OCI-LY7 (cell line): ENCODE measurements at places on chromosomes 6 and 20.

DNA sequence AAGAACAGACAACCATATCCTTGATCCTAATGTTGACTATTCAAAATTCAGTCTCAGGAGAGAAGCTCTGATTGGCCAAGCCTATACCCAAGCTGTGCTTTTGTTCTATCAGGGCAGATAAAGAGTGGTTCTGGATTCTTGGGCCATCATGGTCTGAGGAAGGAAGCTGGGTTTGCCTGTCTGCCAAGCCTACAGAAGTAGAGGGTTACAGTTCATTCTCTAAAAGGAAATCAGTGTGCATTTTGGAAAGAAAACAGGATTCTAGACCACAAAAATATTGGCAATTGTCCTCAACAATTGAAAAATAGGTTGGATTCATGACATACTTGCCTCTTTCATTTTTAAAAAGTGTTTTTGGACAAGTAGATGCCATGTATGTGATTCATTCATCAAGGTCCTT, 145.4 kb upstream of the BMP2 start:
- no peak for DNase-seq

DNA sequence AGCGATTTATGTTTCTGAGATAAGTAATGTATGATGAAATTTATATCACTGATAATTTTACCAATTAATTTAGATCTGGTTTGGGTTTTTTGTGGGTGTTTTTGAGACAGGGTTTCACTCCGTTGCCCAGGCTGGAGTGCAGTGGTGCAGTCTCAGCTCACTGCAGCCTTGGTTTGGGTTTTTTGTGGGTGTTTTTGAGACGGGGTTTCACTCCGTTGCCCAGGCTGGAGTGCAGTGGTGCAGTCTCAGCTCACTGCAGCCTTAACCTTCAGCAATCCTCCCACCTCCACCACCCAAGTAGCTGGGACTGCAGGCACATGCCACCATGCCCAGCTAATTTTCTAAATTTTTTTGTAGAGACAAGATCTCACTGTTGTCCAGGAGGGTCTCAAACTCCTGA, 13.0 kb downstream of the MRS2 start:
- DNase-seq, result no peak

DNA sequence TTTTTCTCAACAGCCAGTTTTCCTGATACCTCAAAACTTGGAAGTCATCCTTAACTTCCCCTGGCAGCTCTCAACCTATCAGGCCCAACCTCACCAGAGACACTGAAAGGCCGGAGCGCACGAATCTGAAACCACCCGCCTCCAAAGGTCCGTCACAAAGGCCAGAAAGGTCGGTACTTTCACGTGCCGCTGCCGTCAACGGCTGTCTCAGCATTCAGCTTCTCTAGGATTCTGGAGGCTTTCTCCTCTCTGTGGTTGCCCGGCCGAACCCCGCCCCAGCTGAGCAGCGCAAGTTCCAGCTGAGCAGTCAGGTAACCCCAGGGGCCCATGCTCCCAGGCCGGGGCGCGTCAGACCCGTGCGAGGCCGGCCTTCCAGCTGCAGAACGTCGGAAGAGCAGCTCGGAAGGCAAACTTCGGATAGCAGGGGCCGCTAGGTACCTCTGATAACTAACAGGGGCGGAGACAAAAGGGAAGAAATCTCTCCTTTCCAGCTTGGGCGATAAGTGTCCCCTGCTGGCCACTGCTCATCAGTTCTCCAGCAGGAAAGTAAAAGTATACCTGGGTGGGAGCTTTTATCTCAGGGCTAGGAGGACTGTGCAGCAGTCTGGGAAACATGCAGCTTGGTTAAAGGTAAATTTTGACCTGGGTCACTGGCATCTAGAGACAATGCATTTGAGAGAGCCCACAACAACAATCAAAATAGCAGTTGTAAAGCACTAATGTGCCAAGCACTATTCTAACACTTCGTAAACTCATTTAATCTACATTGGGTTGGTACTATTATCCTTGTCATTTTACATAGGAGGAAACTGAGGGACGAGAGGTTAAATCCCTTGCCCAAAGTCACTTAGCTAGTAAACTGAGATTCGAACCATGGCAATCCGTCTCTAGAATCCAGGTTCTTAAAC, 16.1 kb downstream of the ZSCAN12 start:
- no peak for DNase-seq

- DNase-seq, result no peak
These were observed at the start of gene MAS1L for GRCh38 chr6:29487660-29488059. MAS1L (minus strand) TSS chr6:29487956; CDS start chr6:29487902, 54 bp downstream.

DNA sequence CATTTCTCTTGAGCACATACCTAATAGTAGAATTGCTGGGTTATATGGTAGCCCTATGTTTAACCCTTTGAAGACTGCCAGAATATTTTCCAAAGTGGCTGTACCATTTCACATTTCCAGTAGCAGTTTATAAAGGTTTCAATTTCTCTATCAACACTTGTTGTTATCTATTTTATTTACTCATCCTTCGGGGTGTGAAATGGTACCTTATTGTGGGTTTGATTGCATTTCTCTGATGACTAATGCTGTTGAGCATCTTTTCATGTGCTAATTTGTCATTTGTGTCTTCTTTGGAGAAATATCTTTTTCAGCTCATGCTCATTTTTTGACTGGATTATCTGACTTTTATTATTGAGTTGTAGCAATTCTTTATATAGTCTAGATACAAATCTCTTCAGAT, 5.4 kb downstream of the ENPP4 start:
- no peak for DNase-seq

DNA sequence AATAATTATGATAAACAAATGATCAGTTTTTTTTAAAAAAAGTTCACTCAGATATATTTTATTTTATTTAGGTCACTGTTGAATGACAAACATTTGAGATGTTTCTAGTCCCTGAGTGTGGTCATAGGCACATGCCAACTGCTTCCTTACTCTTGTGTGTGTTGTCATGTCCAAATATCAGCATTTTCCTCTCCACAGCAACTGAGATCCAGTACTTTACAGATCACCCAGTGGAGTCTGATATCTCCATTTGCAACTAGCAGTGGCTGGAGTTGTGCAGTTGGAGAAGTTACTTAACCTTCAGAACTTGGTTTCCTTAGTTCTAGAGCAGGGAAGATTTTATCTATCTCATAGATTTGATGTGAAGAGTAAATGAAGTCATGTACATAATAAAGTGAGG, 101.3 kb downstream of the MYB start:
- no peak for DNase-seq

GRCh38 chr20:45359069-45359405, 3.9 kb upstream of the SYS1 start:
- no peak for DNase-seq

DNA sequence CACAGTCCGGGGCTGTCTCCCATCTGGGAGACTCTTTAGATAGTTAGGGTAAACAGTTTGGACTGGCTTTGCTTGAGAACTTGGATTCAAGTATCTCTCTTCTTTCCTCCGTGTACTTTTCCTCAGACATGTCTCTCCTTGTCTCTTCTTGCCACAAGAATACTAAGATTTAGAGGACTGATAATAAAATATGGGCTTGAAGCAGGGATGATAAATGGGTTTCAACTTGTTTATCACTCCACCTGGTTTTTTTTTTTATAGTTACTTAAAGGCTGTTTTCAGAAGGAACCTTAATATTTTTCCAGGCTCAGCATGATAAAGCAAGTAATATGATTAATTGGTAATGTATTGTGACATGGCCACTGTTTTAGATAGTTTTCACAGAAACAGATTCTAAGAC, 40.9 kb upstream of the KIF13A start:
- DNase-seq, result no peak

GRCh38 chr6:53671111-53671510, 5.6 kb upstream of the KLHL31 start:
- no peak for DNase-seq

- no peak for DNase-seq
These were observed 1326.3 kb upstream of the GJE1 start for GRCh38 chr6:140806431-140806830.

GRCh38 chr6:170279426-170279825, 11.5 kb downstream of the DLL1 start:
- no peak for DNase-seq

GRCh38 chr6:55011034-55011433, 163.3 kb upstream of the HCRTR2 start:
- no peak for DNase-seq

GRCh38 chr6:23783901-23784300, 342.1 kb upstream of the NRSN1 start:
- no peak for DNase-seq

- no peak for DNase-seq
These were observed 62.0 kb upstream of the SNAP91 start for GRCh38 chr6:83770910-83771309.

- DNase-seq, result no peak
These were observed 40.8 kb downstream of the SMAP1 start for GRCh38 chr6:70708448-70708847.

DNA sequence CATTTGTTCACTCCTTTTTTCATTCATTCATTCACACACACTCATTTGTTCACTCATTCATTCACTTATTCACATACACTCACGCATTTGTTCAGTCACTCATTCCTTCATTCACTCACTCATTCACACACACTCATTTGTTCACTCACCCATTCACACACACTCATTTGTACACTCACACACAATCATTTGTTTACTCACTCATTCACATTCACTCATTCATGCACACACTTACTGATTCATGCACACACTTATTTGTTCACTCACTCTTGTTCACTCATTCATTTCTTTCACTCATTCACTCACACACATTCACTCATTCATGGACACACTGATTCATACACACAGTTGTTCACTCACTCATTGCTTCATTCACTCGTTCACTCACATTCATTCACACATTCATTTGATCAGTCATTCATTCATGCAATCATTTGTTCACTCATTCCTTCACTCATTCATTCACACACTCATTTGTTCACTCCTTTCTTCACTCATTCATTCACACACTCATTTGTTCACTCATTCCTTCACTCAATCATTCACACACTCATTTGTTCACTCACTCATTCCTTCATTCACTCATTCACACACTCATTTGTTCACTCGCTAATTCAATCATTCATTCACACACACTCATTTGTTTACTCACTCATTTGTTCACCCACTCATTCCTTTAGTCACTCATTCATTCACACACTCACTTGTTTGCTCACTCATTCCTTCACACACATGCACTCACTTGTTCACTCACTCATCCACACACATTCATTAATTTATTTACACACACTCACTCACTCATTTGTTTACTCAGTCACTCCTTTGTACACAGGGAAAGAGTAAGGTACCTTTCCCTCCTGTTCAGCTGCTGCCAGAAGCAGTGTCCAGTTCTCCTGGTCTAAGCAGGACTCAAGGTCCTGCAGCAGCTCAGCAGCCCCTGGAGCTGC, 50.7 kb upstream of the BHLHE23 start:
- no peak for DNase-seq

- DNase-seq, result no peak
These were observed 110.0 kb upstream of the PMEPA1 start for GRCh38 chr20:57819691-57820380.

GRCh38 chr6:147935656-147936055, 407.0 kb upstream of the SASH1 start:
- no peak for DNase-seq

GRCh38 chr6:142459271-142459670, 157.5 kb downstream of the ADGRG6 start:
- no peak for DNase-seq

GRCh38 chr20:45925821-45926506, 8.5 kb upstream of the PCIF1 start:
- no peak for DNase-seq
